GOT3 (cell line): ENCODE measurements at places on chromosomes 11 and 22.

- DNase-seq: no peak
Measured at GRCh38 chr11:61860054-61860903, 31.1 kb downstream of the FADS3 start.

GRCh38 chr11:34613015-34613414, 7.9 kb upstream of the EHF start:
- no peak for DNase-seq

DNA sequence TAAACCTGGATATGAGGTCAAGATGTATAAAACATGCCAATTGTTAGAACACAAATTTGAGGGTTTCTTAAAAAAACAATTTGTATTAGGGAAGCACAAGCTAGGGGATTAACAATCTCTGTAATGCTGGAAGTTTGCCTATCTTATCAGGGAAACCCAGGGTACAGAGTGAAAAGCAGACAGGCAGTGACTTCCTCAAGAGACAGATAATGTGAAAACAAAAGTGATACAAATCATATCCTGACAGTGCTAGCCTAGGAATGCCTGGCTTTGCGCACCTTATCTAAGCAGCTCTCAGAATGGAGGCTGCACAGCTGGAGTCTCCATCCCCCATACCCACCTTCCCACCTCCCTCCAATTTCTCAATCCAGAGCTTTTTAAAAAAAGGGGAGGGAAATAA, 22.5 kb upstream of the RBX1 start:
- no peak for DNase-seq

DNA sequence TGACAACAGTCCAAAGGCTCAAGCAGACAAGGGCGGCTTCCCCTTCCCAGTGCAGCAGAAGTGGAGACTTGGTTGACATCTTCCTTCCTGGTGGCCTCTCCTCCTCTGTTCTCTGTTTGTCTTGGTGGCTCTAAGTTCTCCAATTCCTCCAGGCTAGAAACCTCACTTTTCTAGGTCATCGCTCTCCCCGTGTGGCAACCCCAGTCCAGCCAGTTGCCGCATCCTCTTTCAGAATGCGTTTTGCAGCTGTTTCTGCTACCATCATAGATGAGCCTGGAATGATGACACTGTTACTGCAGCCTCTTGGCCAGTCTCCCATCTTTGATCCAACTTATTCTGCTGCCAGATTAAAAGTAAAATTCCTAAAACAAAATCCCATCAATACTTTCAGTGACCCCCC, 201.5 kb downstream of the TRIM29 start:
- DNase-seq: no peak

GRCh38 chr22:22884888-22885840, 2.5 kb upstream of the IGLL5 start:
- no peak for DNase-seq

GRCh38 chr11:119701591-119702549, 27.1 kb downstream of the NECTIN1 start:
- no peak for DNase-seq

DNA sequence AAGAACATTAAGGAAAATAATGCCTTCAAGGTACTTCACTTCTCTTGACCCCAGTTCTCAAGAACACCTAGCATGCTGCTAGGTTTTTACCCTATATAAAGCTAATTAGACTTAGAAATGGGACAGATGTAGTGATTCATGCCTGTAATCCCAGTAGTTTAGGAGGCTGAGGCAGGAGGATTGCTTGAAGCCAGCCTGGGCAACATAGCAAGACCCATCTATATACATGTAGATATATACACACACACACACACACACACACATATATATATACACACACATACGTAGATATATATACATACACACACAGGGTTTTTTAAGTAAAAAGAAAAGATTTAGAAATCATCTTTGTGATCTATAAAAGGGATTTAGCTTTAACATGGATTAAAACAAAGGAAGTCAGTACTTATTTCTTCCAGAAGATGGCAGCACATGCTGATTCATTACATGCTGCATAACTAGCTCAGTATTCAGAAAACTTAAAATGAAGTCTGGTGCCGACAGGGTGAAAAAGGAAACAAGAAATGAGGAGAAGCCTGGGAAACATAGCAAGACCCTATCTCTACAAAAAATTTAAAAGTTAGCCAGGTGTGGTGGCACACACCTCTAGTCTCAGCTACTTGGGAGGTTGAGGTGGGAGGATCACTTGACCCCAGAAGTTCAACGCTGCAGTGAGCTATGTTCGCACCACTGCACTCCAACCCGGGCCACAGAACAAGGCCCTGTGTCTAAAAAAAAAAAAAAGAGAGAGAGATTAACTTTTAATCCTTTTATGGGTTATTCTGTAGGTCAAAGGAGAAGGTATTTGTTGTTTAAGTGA, 28.5 kb upstream of the RBX1 start:
- no peak for DNase-seq

DNA sequence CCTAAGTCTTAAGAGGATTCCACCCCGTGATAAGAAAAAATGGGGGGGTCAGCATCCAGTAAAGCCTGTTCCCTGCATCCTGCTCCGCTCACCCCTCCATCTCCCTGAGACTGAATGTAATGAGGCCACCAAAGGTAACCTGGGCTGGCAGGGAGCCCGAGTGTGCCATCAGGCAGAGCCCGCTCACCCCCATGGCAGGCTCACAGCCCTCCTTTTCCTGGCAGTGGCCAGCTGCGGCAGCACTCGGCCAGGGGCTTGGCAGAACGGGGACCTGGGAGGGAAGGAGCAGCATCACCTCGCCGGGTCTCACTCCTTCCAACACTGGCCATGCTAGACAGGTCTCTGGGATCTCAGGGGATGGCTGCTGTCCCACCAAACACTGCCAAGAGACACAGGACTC, 64.4 kb downstream of the PRDM11 start:
- DNase-seq: no peak

DNA sequence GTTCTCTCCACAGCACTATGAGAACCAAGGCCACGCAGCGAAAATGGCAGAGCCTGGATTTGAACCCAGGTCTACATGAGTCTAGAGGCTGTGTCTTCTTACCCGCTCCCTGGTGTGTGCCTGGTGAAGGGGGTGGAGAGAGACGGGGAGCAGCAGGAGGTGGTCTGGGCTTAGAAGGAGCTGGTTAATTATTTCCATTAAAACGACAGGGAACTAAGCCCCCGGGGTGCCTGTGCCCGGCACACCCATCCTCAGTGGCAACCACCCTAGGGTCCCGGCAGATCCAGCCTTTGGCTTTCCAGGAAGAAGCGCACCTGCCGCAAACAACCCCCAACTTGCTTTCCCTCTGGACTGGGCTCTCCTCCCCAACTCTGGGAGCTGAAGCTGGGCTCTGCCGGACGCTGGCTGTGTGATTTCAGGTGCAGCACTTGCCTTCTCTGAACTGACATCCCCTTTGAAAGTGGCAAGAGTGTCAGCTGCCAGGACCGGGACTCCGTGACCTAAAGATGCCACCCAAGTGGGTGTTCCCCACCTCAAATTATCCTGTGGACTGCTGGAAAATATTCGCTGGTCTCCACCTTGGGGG, 35.8 kb downstream of the MN1 start:
- no peak for DNase-seq

- no peak for DNase-seq
Measured at GRCh38 chr11:107623183-107623582, 32.2 kb downstream of the ELMOD1 start.

- no peak for DNase-seq
Measured at GRCh38 chr11:112160091-112160848, 3.6 kb downstream of the IL18 start.

GRCh38 chr22:17368554-17369438, 464 bp upstream of the CECR2 start:
- DNase-seq: no peak

DNA sequence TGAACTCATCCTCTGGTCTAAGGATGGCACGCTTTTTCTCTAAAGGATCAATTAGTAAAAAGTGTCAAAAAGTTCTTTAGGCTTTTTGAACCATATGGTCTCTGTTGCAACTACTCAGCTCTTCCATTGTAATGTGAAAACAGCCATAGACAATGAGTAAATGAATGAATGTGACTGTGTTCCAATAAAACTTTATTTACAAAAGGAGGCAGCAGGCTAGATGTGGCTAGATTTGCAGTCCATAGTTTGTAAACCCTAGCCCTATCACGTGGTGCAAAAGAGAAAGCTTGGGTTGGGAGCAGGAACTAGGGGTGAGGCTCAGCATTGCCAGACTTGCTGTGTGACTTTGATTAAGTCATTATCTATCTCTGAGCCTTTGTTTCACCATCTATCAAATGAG, 5.4 kb upstream of the NPAS4 start:
- DNase-seq: no peak

GRCh38 chr11:100855466-100856067, 168.5 kb downstream of the ARHGAP42 start:
- no peak for DNase-seq

DNA sequence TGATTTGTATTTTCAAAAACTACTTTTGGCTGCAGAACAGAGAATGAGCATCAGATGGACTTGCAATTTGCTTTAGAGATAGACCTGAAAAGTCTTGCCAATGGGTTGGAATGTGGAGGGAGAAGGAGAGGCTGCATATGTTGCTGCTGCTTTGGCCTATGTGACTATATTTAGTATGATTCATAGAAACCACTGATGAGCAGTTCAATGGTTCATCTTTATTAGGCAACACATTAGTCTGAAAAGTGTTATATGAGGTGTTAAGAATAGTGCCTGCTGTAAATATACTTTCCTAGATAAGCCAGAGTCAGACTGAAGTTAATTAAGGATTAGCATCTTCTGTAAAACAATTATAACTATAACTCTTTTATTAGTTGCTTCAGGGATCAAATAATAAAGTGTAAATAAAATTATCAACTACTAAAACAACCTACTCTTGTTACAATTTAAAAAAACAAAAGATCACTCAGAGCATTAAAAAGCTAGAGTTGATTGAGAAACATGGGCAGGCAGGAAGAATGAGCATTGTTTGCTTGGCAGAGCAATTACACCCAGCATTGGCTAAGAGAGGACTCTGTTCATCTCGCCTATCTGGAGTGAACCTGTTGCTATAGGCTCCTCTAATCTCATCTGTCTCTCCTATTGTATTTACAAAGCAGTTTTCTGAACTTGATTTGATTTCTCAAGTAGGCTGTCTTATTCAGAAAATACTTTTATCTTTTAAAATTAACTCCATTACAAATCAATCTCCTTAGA, 36.3 kb downstream of the HORMAD2 start:
- DNase-seq: no peak

DNA sequence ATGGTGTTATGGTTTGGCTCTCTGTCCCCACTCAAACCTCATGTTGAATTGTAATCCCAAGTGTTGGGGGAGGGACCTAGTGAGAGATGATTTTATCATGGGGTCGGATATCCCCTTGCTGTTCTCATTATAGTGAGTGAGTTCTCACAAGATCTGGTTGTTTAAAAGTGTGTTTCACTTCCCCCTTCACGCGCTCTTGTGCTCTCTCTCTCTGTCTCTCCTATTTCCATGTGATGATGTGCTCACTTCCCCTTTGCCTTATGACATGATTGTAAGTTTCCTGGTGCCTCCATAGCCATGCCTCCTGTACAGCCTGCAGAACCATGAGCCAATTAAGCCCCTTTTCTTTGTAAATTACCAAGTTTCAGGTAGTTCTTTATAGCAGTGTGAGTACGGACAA, 765.1 kb downstream of the KCNA4 start:
- no peak for DNase-seq

DNA sequence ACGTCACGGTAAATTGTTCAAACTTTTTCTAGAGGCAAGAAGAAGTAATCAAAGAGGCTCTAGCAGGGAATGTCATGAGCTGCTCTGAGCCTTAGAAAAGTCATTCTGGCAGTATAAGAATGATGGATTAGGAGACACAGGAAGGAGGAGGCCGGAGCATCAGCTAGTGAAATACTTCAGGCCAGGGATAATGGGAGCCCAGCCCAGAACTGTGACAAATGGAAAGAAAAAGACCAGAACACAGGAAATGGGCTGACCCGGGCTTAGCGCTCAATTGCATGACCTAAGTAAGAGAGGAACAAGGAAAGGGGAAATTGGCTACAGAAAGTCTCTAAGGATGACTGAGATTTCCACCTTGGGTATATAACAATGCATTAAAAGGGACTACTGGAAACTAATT, 108.6 kb downstream of the LARGE1 start:
- no peak for DNase-seq

GRCh38 chr11:75576499-75576918, 14.5 kb downstream of the SERPINH1 start:
- no peak for DNase-seq

GRCh38 chr22:45861259-45861658, 115.7 kb downstream of the WNT7B start:
- DNase-seq: no peak

DNA sequence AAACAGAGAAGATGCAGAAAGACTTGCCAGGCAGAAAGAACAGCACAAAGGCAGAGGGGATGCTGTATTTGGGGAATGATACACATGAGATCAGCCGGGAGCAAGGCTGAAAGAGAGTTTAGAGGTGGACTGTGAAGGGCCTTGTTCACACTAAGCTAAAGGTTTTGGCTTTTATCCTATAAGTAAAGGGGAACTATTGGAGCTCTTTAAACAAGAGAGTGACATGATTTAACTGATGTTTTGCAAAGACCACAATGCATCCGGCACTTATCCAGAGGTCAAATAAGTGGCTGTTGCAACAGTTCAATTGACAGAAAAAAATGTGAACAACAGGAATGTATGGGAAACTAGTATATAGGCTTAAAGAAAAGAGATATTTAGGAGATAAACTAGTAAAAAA, 64.7 kb upstream of the RRAS2 start:
- DNase-seq: no peak

GRCh38 chr11:114059984-114060391, 477 bp downstream of the ZBTB16 start:
- DNase-seq: no peak

DNA sequence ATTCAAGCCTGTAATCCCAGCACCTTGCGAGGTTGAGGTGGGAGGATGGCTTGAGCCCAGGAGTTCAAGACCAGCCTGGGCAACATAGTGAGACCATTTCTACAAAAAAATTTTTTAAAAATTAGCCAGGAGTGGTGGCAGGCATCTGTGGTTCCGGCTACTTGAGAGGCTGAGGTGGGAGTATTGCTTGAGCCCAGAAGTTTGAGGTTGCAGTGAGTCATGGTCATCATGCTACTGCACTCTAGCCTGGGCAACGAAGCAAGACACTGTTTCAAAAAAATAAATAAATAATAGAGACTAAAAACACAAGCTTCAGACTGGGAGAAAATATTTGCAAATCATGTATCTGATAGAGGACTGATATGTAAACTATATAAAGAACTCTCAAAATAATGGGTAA, 33.2 kb downstream of the BTBD10 start:
- DNase-seq: no peak

DNA sequence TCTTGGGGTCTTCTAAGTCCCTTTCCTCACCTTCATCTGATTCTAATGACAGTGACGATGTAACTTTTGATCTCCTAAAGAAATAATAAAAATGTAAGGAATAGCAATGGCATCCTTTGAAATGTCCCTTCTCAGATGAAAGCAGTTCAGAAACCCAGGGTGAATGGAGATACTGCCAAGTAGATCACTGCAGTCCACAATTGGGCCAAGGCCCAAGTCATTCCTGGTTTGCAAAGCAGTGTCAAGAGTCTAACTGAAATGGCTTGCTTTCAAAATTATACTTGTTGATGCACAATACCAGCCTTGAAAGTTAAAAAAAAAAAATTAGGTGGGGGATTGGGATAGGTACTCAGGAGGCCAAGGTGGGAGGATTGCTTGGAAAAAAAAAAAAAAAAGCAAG, 20.4 kb downstream of the ASCC2 start:
- DNase-seq: no peak
